Glomerular endothelial cell (primary cell): ENCODE measurements at places on chromosomes 2 and 18. TPM values are rescaled to one million over a fixed set of nuclear protein-coding genes. Genes with fewer than 3 reads are reported as not detected.

DNA sequence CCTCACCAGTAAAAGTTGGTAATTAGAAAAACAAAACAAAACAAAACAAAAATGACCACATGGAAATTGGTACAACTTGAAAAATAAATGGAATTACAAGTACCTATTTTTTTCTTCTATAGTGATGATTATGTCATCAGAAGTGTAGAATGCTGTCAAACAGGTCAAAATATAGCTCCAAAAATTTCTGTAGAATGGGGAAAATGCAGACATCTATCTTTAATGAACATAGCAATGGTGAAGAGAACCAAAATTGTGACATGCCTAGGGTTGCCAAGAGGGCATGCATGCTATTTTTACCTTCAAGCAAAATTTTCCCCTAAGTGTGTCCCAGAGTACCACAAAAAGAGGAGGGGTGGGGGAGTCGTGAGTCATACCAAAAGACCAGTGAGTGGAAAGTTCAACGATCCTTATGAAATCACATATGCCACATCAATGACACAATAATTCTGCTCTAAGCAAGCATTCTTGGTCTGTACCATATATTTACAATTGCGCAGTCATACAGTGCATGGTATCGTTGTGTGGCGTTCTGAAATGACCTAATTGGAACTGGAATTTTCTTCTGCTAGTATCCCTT is 1436.4 kb downstream of the SUCLG1 start:
- no peak for DNase-seq

DNA sequence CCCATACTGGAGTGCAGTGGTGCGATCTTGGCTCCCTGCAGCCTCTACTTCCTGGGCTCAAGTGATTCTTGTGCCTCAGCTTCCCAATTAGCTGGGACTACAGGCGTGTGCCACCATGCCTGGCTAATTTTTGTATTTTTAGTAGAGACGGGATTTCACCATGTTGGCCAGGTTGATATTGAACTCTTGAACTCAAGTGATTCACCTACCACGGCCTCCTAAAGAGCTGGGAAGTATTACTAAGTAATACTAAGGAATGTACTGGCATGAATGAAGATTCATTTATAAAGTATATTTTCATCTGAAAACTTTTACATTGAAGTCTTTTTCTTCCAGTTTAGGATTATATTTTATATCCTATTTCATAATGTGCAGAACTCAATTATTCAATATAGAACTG is 38.1 kb downstream of the NUP35 start:
- no peak for DNase-seq

DNA sequence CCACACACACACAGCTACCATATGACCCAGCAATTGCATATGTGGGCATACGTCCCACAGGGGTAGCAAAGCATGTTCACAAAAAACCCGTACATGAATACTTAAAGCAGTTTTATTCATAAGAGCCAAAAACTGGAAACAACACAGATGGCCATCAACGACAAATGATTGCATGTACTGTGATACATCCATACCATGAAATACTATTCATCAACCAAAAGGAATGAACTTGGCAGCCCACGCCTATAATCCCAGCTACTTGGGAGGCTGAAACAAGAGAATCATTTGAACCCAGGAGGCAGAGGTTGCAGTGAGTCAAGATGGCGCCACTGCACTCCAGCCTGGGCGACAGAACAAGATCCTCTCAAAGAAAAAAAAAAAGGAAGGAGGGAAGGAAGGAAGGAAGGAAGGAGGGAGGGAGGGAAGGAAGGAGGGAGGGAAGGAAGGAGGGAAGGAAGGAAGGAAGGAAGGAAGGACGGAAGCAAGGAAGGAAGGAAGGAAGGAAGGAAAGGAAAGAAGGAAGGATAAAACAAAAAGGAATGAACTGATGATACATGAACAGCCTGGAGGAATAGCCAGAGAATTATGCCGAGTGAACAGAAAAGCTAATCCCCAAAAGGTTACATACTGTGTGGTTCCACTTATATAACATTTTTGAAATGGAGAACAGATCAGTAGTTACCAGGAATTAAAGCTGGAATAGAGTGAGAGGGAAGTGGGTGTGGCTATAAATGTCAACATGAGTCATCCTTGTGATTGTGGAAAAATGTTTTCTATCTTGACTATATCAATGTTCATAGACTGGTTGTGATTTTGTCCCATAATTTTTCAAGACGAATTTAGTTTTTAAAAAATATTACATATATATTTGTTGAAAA is 19.6 kb upstream of the YPEL5 start:
- no peak for DNase-seq

- DNase-seq, result no peak
Measured at GRCh38 chr2:160380000-160380570, 113.5 kb downstream of the RBMS1 start.

GRCh38 chr18:2979129-2979528 is 33.8 kb downstream of the LPIN2 start:
- no peak for DNase-seq

DNA sequence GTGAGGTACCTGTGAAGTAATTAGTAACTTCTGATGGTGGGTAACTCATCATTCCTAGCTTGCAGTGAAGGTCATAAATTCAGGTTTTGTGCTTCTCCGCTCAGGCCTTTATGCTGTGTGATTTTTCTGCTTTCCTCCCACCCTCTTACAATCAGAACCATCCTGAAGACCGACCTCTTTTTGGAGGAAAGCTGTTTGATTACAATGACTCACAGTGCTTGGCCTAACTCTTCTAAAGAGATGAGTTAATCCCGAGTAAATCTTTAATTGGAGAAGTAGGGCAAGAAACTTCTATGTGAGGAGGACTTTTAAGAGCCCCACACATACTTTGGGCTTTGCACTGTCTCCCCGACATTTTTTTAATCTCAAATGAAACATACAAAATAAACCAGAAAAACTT is 53.1 kb downstream of the TTC27 start:
- no peak for DNase-seq

- no peak for DNase-seq
Measured at GRCh38 chr2:238159661-238160205, 963 bp downstream of the ERFE start.

GRCh38 chr2:65199891-65200290 is 27.7 kb upstream of the ACTR2 start:
- DNase-seq, result no peak

GRCh38 chr2:70962211-70962884 is 16.1 kb upstream of the ANKRD53 start:
- no peak for DNase-seq

DNA sequence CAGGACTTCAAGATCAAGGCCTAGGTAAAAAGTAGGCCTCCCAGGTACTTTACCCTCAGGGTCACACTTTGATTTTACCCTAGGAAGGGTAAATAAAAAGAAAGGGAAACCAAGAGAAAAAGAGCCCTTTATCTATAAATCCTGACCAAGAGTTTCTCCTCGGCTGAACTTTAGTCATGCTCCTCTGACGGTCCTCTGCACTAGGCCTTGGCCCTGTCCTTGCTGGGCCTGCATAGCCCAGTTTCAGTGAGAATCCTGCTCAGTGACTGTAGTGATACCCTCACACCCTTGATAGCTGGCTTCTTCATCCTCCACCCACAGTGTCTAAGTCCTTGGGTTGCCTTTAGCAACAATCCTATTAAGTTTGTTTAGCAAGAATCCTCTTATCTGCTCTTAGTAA is 20.5 kb upstream of the ITSN2 start:
- DNase-seq, result no peak

GRCh38 chr2:207768168-207768865 is 1.4 kb downstream of the FZD5 start:
- no peak for DNase-seq

GRCh38 chr2:181408861-181409260 is 48.3 kb upstream of the ITGA4 start:
- no peak for DNase-seq

Gene SLC9A4
- total RNA-seq, result not detected in 2 replicates

DNA sequence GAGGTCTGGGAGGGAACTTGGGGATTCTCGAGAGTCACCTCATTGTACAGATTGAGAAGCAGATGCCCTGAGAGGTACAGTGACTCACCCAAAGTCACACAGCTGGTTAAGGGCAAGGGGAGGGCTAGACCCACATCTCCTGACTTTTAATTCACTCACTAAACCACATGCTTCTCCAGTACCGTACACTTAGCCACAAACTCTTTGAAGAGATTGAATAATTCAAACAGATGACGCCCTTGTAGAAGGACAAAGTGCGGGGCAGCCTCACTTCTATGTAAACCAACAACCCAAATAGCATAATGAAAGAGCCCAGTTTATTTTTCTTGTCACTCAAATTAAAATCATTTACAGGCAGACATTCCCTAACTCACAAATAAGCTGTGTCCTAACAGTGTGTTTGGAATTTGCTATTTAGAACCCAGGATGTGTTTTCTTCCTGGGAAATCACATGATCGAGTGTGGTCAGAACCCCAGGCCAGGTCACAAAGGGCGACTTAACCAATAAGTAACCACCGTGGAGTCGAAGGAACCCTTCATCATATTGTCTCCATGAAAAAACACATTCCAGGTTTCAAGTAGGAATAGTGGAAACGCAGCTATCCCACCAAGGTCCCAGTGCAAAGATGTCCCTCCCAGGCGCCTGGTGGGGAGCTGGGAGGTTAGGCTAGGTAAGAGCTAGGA is 35.8 kb upstream of the PTPN4 start:
- no peak for DNase-seq

Gene ERICH2
- total RNA-seq, result not detected in 2 replicates

DNA sequence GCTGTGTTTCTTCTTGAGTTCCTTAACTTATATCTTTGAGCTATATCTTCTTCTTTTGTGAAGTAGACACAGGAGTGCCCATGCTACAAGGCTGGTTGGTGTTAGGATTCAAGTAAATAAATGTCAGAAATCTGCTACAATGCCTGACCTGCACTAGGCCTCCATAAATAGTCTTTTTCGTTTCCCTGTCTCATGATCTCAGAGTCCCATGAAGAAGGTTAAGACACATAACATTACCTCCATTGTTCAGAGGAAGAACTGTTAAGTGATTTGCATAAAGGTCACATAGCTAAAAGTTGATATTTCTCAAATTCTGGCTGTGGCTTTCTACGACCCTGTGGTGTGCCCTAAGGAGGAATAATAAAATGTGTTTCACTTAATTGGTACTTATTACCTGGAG is 228.4 kb downstream of the KCNS3 start:
- DNase-seq, result no peak

Gene FAM168B
- 123 and 145 TPM in 2 replicates for total RNA-seq

Gene OTOF
- 0.18 TPM in 1 of 2 replicates, not detected in the other for total RNA-seq

- no peak for DNase-seq
Measured at GRCh38 chr2:75199428-75200011, at the start of gene TACR1. TSS of gene TACR1 (minus strand) at chr2:75199520. CDS start at chr2:75198934, 586 bp downstream.

GRCh38 chr2:238003234-238004031 is 36.6 kb downstream of the UBE2F start:
- DNase-seq, result no peak

GRCh38 chr2:54029721-54030395 is 59.1 kb upstream of the PSME4 start:
- no peak for DNase-seq

DNA sequence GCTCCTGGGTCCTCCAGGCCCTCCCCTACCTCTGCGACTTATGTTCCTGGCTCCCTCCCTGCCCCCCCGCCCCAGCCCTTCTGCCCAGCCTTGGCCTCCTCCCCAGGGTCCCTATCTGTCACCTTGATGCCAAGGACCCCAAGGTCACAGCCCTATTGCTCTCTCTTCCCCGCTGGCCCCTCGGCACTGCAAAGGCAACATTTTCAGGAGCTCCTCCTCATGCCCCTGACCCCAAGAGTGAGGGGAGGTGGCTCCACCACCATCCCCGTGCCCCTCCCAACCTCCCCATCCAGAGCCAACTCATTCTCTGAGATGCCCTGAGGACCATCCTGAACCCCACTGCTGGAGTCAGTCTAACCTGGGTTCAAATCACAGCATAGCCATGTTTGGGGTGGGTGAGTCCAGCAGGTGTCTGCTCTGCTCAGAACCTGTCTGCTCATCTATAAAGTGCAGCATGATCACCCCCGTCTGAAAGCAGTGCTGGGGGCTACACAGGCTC is 11.7 kb downstream of the LIMS2 start:
- DNase-seq, result no peak

Gene RMC1
- 26.1 TPM in 2 replicates for total RNA-seq

DNA sequence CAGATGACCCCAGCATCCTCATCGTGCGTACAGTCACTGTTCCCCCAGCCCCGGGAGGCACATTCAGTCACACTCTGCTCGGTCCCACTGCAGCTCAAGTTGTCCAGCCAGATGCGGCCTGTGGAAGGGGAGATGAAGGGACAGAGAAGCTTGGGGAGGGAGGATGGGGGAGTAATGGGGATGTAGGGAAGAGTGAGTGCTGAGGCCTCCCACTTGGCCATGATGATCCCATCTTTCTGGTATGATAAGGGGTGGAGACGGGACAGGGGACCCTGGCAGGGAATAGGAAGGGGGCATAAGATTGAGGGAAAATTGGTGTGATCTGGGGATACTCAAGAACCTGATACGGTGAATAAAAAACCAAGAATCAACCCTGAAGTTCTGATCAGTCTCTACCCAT is 3.5 kb downstream of the LOXL3 start:
- DNase-seq, result no peak

DNA sequence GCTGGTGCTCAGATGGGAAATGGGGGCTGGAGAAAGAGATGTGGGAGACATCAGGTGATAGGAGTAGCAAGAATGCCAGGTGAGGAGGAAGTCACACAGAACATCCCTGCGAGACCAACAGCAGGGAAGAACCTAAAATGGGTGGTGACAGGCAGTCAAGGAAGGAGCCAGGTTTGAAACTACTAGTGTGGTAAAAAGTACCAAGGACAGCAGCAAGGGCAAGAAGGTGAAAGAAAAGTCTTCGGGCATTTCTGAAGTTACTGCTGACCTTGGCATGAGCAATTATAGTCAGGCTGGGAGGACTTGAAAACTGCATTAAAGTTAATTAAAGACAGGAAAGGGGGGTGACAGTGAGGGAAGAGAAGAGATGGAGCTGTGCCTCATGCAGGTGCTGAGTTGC is 410.4 kb downstream of the RAD51AP2 start:
- no peak for DNase-seq

- no peak for DNase-seq
Measured at GRCh38 chr2:111046670-111047069, 74.0 kb upstream of the BCL2L11 start.

- no peak for DNase-seq
Measured at GRCh38 chr2:181250691-181251090, 206.5 kb upstream of the ITGA4 start.

DNA sequence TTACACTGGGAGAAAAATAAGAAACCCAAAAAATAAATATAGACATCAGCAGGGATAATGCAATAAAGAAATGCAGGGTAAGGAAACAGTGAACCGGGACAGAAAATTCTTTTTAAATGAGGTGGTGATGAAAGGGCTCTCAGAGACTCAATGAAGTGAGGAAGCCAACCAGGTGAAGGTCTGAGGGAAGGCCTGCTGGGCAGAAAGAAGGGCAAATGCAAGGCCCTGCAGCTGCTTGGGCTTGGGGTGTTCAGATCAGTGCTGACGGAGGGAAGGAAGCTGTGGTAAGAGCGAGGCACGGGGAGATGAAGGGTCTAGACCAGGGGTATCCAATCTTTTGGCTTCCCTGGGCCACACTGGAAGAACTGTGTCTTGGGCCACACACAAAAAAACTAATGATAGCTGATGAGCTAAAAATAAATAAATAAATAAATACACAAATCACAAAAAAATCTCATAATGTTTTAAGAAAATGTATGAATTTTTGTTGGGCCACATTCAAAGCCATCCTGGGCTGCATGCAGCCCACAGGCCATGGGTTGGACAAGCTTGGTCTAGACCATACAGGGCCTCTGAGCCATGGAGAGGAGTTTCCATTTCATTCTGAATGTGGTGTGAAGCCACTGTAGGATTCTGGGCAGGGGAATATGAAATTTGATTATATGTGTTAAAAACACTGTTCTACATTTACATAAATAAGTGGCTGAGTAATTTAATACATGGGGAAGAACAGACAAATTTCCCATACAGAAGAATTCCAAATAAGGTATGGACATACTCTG is 96.3 kb upstream of the DNMT3A start:
- no peak for DNase-seq

Gene MPP4
- 24.4 and 40.1 TPM in 2 replicates for total RNA-seq

Gene NEU4
- total RNA-seq, result 0.29 TPM in 1 of 2 replicates, not detected in the other
